ENCODE measurements at places on chromosomes 6 and 20.

GRCh38 chr6:124148236-124148957 is 344.7 kb downstream of the NKAIN2 start:
- DNase-seq: no peak

DNA sequence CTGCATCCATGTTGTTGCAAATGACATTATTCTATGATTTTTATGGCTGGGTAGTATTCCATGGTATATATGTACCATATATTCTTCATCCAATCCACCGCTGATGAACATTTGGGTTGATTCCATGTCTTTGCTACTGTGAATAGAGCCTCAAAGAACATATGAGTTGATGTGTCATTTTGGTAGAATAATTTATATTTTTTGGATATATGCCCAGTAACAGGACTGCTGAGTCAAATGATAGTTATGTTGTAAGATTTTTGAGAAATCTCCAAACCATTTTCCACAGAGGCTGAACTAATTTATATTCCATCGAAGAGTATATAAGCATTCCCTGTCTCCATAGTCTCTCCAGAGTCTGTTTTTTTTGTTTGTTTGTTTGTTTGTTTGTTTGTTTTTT is 1373.5 kb downstream of the GRIK2 start:
- DNase-seq: no peak

DNA sequence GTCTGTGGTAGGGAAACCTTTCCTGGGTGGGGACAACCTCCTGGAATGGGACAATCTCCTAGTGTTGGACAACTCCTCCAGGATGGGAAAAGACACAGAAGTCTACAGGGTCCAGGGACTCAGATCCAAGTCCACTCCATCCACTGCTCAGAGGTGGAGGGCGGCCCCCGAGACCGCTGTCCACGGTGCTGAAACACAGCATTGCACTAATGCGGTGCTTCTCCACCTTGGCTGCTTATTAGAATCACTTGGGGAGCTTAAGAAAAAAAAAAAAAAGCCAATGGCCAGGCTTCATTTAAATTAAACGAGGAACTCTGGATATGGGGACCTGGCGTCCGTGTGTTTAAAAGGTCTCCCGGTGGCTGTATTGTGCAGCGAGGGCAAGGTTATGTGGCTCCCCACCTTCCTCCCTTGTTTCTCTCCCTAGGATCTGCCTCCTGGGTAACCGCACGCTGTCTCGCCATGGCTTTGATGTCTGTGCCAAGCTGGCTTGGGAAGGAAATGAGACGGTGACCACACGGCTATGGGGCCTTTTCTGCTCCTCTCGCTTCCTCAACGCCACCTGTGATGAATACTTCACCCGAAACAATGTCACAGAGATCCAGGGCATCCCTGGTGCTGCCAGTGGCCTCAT is 12.0 kb downstream of the SLC12A5 start:
- no peak for DNase-seq

DNA sequence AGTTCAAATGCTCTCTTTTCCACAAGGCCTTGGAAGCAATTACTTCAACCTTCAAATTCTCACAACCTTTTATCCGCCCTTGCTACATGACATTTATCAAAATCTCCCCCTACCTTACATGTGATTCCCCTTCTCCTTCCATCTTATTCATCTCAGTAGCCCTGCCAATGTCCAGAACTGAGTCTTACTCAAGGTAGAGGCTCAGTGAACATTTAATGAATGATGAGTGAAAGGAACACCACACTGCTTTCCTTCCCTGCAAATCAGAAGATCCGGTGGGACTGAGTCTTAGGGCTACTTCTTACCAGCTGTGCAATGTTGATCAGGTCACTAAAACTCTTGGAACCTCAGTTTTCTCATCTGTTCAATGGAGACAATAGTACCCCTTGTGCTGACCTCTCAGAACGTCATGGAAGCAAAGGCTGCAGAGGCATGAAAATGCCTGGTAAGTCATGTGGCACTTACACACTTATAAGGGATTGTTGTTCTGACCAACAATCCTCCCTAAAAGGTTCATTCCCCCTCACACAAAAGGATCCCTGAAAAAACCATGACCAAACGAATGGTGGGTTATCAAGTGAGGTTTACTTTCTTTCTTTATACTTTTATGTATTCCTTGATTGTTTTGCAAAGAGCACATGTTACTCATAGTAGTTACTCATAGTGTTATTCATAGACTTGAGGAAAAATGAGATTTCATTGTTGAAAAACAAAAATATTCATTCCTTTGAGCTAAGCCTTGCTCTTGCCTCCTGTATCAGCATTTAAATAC is 6.5 kb downstream of the MDGA1 start:
- DNase-seq: no peak

- DNase-seq: no peak
Observed at GRCh38 chr6:110130362-110130761, 49.1 kb downstream of the WASF1 start.

- no peak for DNase-seq
Observed at GRCh38 chr6:36334832-36335459, 1.7 kb downstream of the BNIP5 start.

DNA sequence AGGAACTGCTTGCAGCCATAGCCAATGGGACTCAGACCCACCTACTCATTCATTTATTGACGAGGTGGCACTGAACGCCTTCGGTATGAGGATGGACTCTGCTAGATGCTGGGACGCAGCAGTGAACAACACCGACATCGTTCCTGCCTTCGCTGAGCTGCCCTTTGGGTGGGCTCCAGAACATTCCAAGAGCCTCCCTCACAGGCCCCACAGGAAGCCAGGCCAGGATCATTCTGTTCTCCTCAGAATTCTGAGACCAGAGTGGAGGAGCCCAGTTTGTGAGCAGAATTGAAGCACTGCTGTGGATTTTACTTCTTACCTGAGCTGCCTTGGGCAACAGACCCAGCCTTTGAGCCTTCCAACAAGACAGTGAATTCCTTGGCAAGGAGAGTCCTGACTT is 82.1 kb downstream of the KCNB1 start:
- no peak for DNase-seq

DNA sequence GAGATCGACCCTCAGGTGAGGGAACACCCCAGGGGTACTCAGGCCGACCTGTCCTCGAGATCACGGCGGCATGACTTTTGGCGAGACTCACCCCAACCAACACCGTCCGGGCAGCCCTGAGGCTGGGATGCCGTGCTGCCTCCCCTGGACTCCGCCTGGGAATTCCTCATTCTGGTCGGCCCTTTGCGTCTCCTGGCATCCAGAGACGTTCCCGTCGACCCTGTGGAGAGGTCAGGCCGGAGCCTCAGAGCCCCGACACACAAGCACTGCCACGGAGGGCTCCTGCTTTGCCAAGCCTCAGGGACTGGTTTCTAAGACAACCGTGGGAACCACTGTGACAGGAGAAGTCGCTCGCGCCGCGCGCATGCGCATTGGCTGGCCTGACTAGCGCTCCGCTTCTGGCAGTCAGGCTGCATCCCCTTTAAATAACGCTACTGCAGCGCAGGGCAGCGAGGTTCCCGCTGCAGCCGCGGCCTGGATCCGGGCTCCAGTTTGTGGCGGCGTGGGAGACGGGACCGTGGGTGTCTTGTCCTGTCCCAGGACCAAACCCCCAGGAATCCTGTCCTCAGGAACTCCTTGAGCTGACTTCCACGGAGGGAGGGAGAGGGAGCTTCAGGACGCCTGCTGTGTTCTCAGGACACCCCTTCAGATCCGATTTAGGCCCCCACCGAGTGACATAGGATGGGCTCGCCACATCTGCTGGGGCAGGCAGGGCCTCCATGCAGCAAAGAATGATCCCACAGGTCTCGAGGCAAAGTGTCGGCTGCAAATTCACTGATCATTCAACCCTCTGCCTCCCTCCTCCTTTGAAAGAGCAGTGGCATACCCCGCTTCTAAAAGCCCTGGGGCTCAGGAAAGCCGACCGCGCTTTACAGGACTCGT is 163.2 kb upstream of the ZNF337 start:
- peak; percentile 55 for DNase-seq

DNA sequence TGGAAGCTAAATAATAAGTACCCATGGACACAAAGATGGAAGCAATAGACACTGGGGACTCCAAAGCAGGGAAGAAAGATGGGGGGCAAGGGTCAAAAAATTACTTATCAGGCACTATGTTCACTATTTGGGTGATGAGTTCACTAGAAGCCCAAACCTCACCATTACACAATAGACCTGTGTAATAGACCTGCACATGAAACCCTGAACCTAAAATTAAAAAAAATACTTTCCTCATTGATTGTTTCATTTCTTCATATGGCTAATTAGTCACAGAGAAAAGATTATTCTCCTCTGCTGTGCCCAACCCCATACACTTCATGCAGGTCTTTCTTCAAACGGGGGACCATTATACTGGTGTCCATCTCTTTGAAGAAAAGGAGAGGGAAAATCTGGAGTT is 213.0 kb upstream of the DTNBP1 start:
- DNase-seq: no peak

GRCh38 chr6:79947191-79948186 is at the start of gene ELOVL4:
ELOVL4 (minus strand) TSS chr6:79947553; CDS start chr6:79947279, 274 bp downstream.
- DNase-seq: no peak

DNA sequence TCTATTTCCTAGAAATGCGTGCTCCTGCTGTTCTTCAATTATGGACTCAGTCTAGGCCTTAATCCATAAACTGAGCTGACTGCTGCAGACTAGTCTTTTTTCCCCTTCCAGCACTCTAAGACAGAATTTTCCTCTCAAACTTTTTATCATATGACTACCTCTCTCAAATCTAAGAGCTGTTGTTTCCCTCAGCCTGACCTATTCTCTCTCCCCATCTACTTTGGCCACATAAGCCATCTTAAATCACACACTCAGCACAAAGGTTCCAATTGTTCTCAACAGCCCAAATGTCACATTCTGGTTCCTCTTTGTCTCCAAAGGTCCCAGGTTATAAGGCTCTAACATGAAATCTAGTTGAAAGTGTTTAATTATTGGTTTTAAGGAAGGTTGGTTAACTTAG is 85.2 kb downstream of the PRSS35 start:
- DNase-seq: no peak

DNA sequence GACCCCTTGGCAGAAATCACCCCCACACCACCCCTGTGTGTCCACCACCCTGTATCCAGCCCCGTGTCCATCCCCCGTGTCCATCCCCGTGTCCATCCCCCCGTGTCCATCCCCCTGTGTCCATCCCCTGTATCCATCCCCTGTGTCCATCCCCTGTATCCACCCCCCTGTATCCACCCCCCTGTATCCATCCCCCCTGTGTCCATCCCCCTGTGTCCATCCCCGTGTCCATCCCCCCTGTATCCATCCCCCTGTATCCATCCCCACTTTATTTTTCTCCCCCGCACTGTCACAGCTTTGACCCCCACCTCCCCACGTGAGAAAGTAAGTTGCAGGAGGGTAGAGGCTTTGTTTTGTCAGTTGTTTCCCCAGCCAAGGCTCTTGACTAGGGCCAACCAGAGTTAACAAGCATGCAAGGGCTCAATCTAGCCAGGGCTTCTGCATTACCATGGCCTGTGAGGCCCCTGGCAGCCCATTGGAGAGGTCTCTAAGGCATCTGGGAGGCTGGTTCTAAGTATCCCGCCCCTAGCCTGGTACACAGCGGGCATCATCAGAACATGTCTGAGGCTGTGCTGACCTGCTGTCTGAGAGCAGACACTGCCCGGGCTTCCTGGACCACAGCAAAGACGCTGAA is 18.1 kb upstream of the SIRPA start:
- no peak for DNase-seq

DNA sequence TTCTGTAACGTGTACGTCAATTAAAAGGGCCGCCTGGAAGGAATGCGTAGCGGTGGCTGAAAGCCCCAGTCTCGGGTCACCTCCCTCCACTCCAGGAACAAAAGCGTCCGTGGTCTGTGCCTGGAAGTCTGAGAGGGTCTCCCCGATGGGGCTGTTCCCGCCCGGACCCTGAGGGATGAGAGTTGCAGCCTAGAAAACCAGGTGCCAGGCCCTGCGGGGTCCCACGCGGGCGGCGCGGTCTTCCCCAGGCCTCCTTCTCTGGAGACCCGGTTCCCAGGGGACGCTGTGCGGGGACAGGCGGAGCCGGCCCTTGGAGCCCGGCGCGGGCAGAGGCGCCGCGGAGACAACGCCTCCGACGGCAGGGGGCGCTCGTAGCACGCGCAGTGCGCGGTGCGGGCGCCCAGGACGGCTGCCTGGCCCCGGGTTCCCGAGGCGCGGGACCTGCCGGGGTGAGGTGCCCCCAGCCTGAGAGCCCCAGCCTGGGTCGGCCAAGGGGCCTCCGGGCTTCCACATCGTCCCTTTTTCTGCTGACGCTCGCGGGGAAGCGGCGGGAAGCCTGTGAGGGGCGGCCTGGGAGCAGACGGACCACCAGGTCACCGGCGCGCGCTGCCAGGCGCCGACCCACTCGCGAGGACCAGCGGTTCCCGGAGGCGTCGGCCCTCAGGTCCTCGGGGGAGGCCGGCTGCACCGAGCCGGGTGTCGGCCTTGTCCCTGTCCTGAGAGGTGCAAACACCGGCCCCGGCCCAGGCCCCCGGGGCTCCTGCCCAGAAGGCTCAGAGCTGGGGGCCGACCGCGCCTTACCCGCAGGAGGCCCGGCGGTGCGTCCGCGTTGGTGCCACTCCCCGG is 5.3 kb upstream of the FOXC1 start:
- DNase-seq: peak; percentile 62

DNA sequence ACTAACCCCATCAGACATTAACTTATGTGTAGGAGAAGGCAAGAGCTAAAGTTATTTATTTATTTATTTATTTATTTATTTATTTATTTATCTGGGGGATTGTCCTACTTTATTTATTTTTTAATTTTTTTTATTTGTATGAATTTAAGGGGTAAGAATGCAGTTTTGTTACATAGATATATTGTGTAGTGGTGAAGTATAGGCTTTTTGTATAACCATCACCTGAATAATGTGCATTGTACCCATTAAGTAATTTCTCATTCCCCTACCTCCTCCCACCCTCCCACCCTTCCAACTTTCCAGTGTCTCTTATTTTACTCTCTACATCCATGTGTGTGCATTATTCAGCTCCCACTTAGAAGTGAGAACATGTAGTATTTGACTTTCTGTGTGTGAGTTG is 51.6 kb downstream of the SPTLC3 start:
- DNase-seq: no peak

DNA sequence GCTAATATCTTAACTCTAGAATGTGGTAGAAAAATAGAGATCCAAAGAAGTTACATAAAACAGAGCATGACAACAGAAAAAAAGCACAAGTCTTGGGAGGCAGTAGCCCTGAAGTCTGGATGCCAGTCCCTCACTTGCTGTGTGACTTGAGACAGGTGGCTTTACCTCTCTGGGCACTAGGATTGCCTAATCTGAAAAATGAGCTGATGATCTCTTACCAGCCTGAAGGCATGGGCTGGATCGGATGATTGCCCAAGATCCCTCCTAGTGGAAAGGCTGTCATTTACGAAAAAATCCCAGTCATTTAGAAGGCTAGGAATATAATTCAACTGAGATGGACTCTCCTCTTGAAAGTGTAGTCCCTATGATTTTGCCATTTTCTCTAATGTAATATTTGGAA is 10.9 kb upstream of the GCM1 start:
- DNase-seq: no peak

- no peak for DNase-seq
Observed at GRCh38 chr6:139764498-139764986, 390.1 kb upstream of the CITED2 start.

DNA sequence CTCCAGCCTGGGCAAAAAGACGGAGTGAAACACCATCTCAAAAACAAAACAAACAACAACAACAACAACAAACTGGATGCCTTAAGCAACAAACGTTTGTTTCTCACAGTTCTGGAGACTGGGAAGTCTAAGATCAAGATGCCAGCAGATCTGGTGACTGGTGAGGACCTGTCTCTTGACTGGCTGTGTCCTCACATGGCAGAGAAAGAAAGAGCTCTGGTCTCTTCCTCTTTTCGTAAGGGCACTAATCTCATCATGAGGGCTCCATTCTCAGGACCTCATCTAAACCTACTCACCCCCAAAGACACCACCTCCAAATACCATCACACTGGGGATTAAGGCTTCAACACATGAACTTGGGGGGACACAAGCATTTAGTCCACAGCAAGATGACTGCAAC is 13.5 kb upstream of the GFOD1 start:
- DNase-seq: no peak

Measured in stimulated activated CD4-positive, alpha-beta T cell treated with anti-CD3 and anti-CD28 coated beads, Interleukin-1b, Interleukin-23, amount 100 ng/mL, for 1 hour (primary cell).